ENCODE measurements at places on chromosomes 3 and 15. TPM values are rescaled to one million over a fixed set of nuclear protein-coding genes. Genes with fewer than 3 reads are reported as not detected.

DNA sequence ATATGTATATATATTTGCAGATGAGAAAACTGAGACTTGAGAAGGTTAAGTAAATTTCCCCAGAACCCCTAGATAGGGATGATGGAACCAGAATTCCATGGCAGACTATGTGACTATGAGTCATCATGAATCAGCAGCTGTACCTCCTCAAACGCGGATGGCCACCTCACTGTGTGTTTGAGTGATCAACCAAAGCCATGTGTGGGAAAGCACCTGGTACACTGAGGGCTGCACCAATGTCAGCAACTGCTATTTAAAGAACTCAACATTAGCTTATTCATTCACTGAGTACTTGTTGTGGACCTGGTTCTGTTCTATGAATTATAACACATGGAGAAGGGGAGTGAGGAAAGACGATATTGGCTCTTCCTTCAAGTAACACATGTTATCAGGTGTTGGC, 377.0 kb downstream of the GAP43 start:
- DNase-seq, result no peak

GRCh38 chr3:126456211-126456610, 19.5 kb downstream of the ZXDC start:
- DNase-seq, result no peak

GRCh38 chr3:129036222-129037092, 24.1 kb upstream of the GP9 start:
- no peak for DNase-seq

GRCh38 chr3:76554707-76555106, 485.2 kb upstream of the ROBO2 start:
- DNase-seq, result no peak

DNA sequence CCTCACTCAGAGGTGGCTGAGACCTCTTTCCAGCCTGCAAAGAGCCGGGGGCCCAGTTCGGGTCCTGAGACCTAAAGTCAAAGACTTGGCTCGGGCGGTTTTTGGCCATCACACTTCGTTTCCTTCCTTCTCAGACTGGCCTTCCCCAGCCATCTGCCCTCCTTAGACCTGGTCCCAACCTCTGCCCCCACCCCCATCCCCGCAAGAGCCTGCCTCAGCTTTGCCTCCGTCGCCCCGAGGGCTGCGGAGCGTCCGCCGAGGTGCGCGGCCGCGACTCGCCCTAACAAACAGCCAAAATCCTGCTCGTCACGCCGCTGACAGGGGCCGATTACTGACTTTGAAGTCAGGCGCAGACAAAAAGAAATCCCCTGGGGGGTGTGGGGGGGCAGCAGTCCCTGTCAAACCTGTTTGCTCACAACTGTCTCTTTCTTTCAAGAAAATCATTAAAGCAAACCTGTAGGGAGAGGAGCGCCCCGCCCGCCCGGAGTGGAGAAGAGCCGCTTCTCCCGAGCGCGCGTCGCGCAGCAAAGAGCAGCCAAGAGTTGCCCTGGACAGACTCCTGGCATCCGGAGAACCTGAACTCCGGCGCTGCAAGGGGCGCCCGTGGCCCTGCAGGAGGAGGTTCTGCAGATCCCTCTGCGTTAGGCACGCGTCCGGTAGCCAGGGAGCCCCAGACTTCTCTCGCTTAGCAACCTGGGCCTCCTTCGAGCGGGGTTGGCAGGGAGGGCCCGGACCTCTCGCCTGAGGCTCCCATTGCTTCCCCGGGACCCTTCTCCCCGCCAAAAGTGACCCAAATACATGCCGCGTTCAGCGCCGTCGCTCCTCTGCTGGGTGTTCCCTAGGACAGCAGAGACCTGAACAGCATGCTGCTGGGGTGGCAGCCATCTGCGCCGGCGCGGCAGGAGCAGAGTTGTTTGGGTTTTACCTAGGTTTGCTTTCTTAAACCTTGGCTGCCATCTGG, 4.5 kb downstream of the SOX14 start:
- no peak for DNase-seq

GRCh38 chr3:71309342-71309741, 274.2 kb downstream of the FOXP1 start:
- no peak for DNase-seq

DNA sequence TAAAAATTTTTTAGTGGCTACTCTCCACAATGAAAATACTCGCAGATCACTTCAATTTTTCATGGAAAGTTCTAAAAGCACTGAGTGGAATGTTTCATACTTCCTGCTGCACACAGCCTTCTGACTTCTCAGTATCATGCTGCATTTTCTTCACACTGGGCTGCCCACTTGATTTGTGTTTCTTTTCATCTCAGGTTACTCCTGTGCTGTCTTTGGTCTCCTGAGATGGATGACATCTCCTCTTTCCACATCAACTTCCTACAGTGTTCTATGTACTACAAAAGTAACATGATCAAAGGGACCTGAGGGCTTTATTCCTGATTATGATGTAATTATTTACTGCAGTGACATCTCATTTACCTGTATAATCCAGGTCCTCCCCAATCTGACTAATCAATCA, 927.7 kb downstream of the ROBO2 start:
- DNase-seq, result no peak

DNA sequence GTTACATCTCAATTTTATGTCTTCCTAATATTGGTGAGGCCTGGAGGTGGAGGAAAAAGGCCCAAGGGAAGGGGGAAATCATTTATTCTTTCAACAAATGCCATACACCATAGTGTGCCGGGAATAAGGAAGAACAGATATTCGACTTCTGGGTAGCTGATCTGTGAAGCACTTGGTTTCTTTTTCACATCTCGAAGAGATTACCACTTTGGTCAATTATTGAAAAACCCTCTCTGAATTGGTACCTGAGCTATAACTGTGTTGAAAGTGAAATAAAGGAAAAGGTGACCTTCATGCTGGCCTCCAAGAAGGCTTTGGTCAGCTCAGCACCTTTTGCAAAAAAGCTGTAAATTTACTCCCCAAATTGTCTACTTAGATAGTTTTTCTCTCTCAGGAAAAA, 14.2 kb upstream of the MB21D2 start:
- DNase-seq, result no peak

GRCh38 chr15:39884351-39884750, 35.7 kb downstream of the GPR176 start:
- no peak for DNase-seq

DNA sequence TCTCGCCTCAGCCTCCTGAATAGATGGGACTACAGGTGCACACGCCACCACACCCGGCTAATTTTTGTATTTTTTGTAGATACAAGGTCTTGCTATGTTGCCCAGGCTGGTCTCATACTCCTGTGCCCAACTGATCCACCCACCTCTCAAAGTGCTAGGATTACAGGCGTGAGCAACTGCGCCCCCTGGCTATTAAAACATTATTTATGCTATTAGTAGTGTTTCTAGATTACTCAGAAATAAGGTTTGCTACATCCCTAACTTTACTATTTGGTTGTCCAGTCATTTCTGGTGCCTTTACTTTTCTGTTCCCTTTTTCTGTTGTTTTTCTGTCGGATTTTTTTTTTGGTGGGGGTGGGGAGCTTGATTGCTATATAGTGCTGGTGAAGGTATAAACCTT, 393.6 kb upstream of the TPM1 start:
- DNase-seq, result no peak

- DNase-seq, result no peak
Observed at GRCh38 chr3:4748701-4749378, 230.4 kb upstream of the BHLHE40 start.

DNA sequence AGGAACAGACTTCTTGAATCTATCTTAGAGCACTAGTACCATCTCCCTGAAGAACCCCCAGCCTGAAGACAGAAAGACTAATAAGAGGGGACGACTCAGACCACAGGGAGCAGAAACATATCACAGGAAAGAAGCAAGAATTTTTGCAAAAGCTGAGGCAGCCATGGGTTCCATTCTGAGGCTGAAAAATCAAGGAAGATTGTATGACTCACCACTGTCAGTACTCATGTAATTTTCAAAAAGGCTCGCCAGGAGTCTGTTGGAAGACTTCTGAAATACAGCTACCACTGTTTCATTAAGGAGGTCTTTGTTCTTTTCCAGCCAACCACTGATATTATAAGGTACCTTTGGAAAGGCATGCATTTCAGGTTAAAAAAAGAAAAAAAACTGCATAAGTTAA, 47.5 kb downstream of the MYH15 start:
- no peak for DNase-seq

- peak; percentile 37 for DNase-seq
Observed at GRCh38 chr3:146503461-146504202, 34.3 kb upstream of the PLSCR2 start.

ITGA11 gene
- 2.0 TPM for total RNA-seq

C3orf20 gene
- 0.28 TPM for total RNA-seq

CLRN1 gene
- total RNA-seq, result 0.23 TPM

SMCO1 gene
- total RNA-seq, result not detected

GOLGA8Q gene
- total RNA-seq, result 2.2 TPM

TOPAZ1 gene
- total RNA-seq, result not detected

Data from prostate gland (tissue), 2 donors.